ENCODE measurements at places on chromosomes 6 and 20.

DNA sequence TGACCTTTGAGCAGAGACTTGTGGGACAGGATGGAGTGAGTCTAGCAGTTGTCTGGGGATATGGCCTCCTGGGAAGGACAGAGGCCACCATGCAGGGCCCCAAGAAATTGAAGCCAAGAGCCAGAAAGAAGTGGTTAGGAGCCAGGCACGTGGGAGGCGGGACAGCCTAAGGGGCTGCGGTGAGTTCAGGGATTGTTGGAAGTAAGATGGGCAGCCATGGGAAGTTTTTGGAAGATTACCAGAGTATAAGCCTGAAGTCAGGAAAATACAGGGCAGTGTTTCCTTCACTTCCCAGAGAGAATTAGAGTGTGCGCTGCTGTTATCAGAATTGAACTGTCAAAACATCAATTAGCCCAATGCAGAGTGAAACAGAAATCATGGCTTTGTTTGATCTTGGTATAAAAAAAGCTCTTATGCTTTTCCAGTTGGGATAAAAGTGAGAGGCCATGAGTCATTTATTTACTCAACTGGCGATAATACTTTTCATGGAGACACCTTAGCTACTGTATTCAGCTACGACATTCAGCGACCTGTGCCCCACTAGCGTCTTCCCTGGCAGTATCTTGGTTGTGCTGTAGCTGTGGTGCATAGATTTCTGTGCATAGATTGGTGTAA lies 66.9 kb downstream of the PHACTR2 start:
- DNase-seq = no peak

DNA sequence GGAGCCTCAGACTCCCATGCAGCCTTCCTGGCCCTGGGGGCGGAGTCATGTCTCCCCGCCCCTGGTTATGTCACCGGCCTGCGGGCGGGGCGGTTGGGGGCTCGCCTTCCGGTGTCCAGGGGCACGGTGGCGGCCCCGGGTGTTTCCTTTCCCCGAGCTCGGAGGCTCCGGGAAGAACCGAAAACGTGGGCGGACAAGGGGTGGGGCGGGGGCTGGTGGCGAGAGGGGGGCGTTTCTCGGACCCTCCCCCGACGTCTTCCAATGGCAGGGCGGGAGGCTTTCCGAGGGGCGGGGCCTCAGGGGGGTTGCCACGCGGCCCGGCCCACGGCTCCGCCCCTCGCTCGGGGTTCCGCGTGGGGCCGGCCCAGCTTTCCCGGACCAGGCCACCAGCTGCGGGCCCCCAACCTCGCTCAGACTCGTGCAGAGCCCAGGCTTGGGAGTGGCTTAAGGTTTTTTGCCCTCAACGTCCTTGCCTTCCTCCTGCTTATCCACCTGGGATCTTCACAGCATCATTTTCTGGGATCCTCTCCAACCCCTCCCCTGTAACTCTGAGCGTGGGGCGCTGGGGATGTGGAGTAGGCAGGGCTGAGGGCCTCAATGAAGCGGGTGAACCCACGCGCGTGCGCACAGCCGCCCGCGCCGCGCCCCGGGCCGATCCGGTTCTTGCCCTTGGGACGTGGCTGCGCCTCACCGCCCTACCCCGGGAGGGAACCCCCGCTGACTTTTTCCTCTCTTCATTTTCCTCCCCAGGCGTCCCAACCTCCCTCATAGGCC lies 2.1 kb upstream of the NRN1 start:
- DNase-seq = peak; percentile 41

- no peak for DNase-seq
These were observed 41.9 kb downstream of the EDN3 start for GRCh38 chr20:59342023-59342957.

DNA sequence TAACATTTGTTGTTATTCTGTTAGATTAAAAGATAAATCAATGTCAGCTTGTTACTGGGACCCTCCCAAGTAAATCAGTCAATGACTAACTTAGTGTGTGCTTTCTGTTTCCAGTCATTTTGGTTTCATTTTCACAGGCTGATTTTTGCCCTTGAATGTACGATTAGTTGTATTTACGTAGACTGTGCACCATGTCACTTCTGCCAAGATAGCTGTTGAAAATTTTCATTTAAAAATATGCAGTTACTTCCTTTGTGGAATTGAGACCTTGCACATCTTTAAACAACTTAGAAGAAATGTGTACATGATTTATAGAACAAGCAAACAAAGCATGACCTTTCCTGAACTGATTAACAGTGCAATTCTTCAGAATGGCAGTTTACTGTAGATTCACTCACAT lies 944.8 kb upstream of the CITED2 start:
- no peak for DNase-seq

DNA sequence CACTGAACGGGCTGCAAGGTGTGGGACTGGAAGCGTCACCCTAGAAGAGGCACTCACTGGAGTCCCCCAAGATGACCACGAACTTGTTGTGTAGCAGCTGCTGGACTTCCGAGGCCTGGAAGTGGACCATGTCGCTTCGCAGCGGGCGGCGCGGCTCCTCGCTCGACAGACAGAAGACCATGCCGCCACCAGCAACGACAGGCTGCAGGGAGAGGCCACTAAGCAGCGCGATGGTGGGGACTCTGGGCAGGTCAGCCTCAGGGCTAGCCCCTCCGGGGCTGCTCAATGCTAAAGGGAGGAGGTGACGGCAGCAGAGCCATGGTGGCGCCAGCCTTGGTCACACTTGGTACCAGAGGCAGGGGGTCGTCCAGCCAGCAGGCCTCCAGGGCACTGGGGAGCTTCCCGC lies 720 bp downstream of the PCED1A start:
- no peak for DNase-seq

DNA sequence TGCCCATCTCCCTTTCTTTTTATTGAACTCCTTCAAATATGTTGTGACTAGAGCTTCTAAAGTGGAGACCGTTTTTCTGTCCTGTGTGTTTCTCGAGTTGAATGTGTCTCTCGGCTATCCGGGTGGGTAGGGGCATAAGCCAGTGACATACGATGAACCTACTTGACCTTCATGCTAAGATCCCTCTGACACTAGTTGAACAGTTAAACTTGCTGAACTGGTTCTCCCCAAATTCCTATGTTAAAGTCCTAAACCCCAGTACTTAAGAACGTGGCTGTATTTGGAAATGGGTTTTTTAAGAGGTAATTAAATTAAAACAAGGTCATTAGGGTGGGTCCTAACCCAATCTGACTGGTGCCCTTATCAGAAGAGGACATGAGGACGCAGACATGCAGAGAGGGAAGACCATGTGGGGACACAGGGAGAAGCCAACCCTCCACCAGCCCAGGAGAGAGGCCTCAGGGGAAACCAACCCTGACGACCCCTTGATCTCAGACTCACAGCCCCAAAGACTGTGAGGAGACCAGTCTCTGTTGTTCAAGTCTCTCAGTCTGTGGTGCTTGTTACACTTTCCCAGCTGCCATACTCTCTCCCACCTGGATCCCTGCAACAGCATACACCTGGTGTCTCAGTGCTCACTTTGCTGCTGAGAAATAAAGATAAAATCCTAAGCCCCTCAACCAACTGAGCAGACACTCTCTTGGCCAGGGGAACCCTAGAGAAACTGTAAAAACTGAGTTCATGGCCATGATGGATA lies 208.4 kb downstream of the MYLK4 start:
- DNase-seq = no peak

- no peak for DNase-seq
These were observed 190.7 kb downstream of the SAMD5 start for GRCh38 chr6:147699140-147699539.

DNA sequence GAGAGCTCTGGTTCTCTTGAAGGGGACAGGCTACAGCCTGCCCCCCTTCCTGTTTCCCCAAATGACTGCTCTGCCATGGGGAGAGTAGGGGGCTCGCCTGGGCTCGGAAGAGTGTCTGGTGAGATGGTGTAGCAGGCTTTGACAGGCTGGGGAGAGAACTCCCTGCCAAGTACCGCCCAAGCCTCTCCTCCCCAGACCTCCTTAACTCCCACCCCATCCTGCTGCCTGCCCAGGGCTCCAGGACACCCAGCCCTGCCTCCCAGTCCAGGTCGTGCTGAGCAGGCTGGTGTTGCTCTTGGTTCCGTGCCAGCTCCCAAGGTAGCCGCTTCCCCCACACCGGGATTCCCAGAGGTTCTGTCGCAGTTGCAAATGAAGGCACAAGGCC lies 9.8 kb downstream of the VEGFA start:
- DNase-seq = no peak

DNA sequence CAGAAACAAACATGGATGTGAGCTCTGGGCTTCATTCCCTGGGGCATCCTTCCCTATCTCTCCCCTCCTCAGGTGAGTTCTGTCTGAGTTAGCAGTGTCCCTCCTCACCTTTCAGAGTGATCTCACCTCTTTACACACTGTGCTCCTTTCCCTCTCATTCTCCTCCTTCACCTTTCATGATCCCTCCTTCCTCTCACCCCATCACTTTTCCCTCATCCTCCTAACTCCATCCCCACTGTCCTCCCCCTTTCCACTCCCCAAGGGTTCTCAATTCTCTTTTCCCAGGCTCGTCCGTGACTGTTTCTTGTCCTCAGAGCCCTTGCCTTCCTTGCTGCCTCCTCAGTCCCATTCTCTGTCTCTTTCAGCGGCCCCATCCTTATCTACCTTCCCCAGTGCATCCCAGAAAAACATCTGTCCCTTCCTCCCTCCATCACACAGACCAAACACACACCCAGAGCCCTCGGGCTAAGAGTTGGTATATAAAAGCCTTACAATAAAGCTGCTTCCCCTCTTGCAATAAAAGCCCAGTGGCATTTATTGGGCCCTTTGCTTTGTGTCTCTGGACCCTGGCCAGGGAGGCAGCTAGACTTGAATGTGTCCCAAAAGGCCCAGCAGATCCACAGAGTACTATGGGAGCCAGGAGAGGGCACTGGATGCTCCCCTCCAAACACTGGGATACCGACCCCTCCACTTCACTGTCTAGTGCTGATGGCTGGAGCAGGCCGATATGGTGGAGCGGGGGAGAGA lies 1.9 kb downstream of the RNF39 start:
- no peak for DNase-seq

GRCh38 chr6:128259029-128259724 lies 261.2 kb downstream of the PTPRK start:
- DNase-seq = no peak

DNA sequence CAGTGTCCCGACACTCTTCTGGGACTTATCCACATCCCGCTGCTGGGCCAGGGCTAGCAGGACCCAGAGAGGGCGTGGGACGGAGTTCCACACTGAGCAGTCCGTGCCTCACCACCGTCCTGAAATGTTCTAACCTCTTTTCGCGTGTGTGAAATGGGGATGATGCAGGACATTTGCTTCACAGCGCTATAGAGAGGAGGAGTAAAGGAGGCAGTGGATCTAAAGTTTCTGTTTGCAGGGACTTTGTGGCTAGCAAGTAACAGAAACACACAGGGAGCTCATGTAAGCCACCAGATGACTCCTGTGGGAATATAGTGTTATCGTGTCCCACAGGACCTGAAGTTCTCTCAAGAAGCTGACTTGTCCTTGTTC lies 634 bp downstream of the ITPA start:
- DNase-seq = no peak

DNA sequence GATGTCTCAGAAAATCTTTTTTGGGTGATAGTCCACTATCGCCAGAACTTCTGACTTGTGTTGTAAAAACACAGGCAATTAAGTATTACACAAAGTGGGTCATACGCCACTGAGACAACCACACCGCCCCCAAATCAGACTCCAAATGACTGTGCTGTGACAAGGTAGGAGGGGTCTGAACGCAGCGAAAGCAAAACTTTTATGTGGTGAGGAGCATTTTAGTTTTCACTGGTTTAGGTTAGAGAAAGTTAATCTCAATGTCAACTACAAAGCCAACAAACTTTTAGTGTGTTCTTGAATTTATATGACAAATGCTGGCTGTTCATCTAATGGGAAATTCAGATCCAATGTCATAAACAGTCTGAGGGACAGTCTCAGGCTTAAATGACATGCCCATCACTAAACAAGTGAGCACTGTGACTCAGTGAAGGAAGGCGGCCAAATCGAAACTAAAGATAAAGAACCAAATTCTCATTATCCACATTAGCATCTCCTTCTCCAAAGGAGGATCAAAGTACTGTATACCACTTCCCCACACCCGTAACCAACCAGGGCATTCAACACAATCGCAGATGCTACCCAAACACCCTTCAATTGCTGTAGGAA lies 186.7 kb downstream of the GJA10 start:
- peak; percentile 61 for DNase-seq

DNA sequence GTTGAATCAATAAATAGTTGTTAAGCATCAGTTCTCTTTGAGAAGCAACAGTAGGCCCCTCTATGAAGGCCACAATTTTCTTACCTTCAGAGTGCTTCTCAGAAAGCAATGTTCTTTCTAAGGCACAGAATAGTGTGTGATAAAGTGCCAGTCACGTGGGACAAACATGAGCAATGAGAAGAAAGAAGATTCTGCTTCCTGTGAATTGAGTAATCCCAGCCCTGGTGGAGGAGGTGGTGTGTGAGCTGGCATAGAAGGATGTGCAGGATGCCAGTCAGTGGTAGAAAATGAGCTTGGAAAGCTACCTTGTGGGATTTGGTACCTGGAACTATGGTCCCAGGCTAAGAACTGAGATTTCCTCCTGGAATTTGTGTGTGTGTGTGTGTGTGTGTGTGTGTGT lies 21.7 kb downstream of the KIZ start:
- DNase-seq = no peak

GRCh38 chr6:3013486-3013885 lies 13.8 kb downstream of the NQO2 start:
- DNase-seq = no peak
